ENCODE measurements at places on chromosomes 11 and 22.

DNA sequence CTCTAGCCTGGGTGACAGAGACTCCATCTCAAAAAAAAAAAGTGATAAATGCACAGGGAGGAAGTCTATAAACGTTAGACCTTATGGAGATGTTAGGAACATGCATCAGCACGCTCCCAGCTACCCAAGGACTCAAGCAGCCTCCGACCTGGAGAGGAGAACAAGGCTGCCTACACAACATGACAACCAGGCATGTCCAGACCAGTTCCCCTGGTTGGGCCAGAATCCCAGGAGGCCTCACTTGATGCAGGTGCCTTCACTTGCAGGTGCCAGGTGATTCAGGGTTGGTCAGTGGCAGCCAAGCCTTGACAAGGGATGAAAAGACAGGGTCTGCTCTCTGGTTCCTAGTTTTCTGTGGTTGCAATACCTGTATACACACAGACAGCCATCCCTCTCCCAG, 5.9 kb downstream of the RANGAP1 start:
- no peak for DNase-seq

DNA sequence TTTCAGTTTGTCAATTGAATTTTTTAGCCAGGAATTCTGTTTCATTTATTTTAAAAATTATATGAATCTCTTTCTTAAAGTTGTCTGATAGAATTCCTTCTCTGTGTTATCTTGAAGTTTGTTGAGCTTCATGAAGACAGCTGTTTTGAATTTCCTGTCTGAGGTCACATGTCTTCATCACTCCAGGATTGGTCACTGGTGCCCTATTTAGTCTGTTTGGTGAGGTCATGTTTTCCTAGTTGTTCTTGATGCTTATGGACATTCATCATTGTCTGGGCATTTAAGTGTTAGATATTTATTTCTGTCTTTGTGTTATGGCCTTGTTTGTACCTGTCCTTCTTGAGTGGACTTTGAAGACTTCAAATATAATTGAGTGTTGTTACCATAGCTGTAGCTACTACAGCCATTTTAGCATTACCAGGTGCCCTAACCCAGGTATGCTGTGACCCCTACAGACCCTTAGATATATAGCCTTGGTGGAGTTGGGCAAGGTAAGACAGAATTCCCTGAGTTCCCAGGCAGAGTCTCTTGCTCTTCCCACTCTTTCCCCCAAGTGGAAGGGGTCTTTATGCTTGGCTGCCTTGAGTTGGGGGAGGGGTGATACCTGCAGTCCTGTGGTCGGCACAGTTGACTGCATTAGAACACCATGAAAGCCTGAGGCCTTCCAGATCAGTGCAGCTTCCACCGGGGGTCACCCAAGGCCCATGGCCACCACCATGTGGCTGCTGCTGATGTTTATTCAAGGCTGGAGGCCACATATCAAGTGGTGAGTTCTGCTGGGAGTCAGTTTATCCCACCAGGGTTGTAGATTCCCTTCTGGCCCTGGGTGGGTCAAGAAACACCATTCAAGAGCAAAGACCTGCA, 229.6 kb downstream of the DYNC2H1 start:
- DNase-seq: no peak

GRCh38 chr11:61756452-61757212, 4.2 kb downstream of the MYRF start:
- DNase-seq: no peak

DNA sequence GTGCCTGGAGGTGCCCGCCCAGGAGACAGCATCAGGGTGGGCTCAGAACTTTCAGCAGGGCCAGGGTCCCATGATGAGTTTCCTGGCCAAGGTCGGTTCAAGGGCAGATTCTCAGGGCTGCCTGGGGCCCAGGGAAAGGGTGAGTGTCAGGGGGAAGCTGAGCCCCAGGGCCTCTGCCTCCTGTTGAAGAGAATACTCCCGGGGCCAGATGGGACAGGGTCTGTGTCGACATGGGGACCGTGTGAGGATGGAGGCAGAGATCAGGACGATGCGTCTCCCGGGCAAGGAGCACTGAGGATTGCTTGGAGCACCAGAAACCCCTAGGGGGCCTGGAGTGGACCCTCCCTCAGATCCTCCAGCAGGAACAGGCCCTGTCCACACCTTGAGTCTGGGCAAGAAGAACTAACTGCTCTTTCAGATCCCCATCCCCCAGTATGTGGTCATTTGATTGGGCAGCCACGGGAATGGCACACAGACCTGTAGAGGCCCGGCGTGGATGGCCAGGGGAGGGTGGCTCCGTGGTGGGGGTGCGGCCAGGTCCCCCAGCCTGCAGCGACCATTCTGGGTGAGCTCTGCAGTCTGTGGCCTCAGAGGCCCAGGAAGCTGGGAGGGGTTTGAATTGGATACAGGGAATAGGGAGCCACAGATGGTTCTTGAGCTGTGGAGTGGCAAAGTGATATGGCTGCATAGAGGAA, 1078.7 kb downstream of the BRD1 start:
- no peak for DNase-seq

DNA sequence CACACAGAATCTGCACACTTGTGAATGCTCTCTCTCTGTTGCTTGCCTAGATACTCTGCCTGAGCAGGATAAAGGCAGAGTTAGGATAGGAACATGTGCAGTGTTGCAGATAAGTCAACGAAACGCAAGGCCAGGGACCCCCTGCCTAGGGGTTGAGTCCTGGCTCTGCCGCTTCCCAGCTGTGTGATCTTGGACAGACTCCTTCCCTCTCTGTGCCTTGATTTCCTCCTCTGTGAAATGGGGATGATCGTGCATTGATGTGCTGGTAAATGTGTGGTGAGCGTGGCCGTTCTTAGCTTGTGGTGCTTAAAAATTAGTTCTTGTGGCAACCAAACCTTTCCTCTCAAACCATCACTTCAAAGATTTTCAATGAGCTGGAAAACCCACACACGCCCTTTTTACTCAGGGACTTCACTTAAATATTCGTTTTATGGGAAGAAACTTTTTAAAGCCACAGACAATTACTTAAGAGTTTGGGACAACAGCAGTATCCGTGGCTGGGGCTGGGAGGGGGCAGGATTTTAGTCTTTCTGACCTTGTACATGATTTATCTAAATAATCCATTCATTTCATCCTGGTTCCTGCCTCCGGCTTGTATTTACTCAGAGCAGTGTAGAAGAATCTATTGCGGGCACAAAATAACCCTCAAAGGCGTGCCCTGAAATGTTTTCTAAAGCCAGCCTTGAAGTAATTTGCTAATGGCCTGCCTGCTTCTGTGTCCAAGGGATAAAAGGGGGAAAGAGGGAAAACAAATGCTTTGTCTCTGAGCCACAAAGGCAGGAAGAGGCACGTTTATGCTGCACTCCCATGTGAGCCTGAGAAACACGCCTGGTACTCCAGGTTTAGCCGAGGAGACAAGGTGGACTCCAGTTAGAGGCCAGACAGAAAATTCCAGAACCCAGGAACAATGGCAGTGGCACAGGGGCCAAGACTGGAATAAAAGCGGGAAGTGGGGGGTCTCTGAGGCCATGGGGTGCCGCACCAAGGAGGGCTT, 85.0 kb upstream of the CRYBB3 start:
- no peak for DNase-seq

- no peak for DNase-seq
Observed at GRCh38 chr11:67450796-67451657, 1.5 kb downstream of the GPR152 start.

All from right renal pelvis (tissue), 4 donors.